Neural progenitor cell (in vitro differentiated cells): ENCODE measurements at places on chromosomes 11 and 22. TPM values are rescaled to one million over a fixed set of nuclear protein-coding genes. Genes with fewer than 3 reads are reported as not detected.
A peak's percentile ranks its signal among the peaks of the same experiment; 100 is the strongest.

Gene MED17
- 40.2 and 76.4 TPM in 2 replicates for total RNA-seq

Gene TUBGCP6
- total RNA-seq = 16.9 and 44.6 TPM in 2 replicates

Gene TECTA
- 0.84 and 1.2 TPM in 2 replicates for total RNA-seq

Gene A4GALT
- total RNA-seq = 2.6 and 17.7 TPM in 2 replicates

- no peak for DNase-seq
Observed at GRCh38 chr11:102600666-102601065, 24.5 kb downstream of the MMP20 start.

DNA sequence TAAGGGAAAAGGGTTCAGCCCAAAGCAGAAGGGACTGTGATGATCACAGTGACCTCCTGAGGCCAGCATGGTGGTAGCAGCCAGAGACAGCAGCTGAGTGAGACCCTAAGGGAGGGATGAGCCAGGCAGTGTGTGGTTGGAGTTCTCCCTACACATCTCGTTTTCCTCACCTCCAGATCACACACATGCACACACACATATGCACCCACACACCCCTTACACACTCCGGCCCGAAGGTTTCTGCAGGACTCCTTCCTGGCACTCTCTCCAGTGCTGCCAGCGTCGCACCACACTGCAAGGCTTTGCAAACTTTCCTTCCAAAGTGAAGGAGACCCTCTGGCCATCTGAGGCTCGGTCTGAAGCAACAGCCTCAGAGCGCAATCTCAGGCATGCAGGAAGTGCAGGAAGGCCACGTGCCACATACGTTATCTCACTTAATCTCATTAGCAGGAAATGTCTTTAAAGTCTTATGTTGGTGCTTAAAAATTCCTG, 26.9 kb upstream of the TP53I11 start:
- peak; percentile 49 for DNase-seq

- DNase-seq = no peak
Observed at GRCh38 chr11:111510311-111510710, 1.9 kb downstream of the BTG4 start.

DNA sequence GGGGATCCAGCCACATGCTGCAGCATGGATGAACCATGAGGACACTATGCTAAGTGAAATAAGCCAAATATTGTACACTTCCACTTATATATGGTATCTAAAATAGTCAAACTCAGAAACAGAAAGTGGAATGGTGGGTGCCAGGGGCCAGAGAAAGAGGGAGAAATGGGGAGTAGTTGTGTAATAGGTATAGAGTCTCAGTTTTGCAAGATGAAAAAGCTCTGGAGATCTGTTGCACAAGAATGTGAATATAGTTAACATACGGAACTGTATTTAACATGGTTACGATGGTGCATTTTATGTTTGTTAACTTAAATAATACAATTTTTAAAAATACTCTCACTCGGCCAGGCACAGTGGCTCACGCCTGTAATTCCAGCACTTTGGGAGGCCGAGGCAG, 21.2 kb downstream of the GDPD5 start:
- no peak for DNase-seq

GRCh38 chr22:30183271-30183670, 63.3 kb downstream of the LIF start:
- DNase-seq = no peak

- no peak for DNase-seq
Observed at GRCh38 chr22:31056986-31057599, 24.0 kb upstream of the SMTN start.

GRCh38 chr11:84021291-84021690, 735.1 kb upstream of the CCDC90B start:
- DNase-seq = no peak

GRCh38 chr11:67420147-67420645, 4.7 kb downstream of the CARNS1 start:
- DNase-seq = no peak
